Temporal lobe (tissue), 4 donors: ENCODE measurements at places on chromosomes 4 and X. TPM values are rescaled to one million over a fixed set of nuclear protein-coding genes. Genes with fewer than 3 reads are reported as not detected.

The NXF2B gene
- not detected for total RNA-seq

The CCDC110 gene
- 1.7 TPM for total RNA-seq

The FAM9B gene
- total RNA-seq, result not detected

The HTR2C gene
- 1.5 TPM for total RNA-seq

The GAGE12F gene
- not detected for total RNA-seq

The VCX2 gene
- not detected for total RNA-seq

The REELD1 gene
- not detected for total RNA-seq

The HAND2 gene
- total RNA-seq, result not detected

The FAM149A gene
- total RNA-seq, result 30.5 TPM

The FGB gene
- not detected for total RNA-seq

The SSX1 gene
- total RNA-seq, result not detected

The MAGEA12 gene
- not detected for total RNA-seq

The ADH1A gene
- total RNA-seq, result not detected

The ZNF630 gene
- 5.9 TPM for total RNA-seq

The CPLX1 gene
- total RNA-seq, result 2.0 TPM

The PGRMC2 gene
- 37.9 TPM for total RNA-seq

The HPGDS gene
- total RNA-seq, result 0.98 TPM

The F8 gene
- 4.2 TPM for total RNA-seq

The PPP1R2C gene
- total RNA-seq, result not detected

The BMP2K gene
- 37.6 TPM for total RNA-seq

The CACNA1F gene
- not detected for total RNA-seq

The PLP1 gene
- total RNA-seq, result 10.1 TPM

The FOXR2 gene
- total RNA-seq, result not detected

The GABRQ gene
- total RNA-seq, result 1.2 TPM

The NPY2R gene
- 11.8 TPM for total RNA-seq

The TBC1D25 gene
- total RNA-seq, result 11.3 TPM

The TKTL2 gene
- total RNA-seq, result 0.49 TPM

The TLL1 gene
- total RNA-seq, result 0.98 TPM

The DCAF4L1 gene
- total RNA-seq, result under 0.01 TPM

The MRFAP1L1 gene
- total RNA-seq, result 81.1 TPM

The GPR82 gene
- not detected for total RNA-seq

The TRIM2 gene
- total RNA-seq, result 744 TPM

The RBM3 gene
- total RNA-seq, result 105 TPM

The TEX13B gene
- not detected for total RNA-seq

The FGFBP2 gene
- not detected for total RNA-seq

The DUX4 gene
- total RNA-seq, result not detected

The USP26 gene
- total RNA-seq, result not detected

The SLITRK2 gene
- 6.1 TPM for total RNA-seq

The POF1B gene
- under 0.01 TPM for total RNA-seq

The SPINK2 gene
- total RNA-seq, result not detected

The PSAPL1 gene
- under 0.01 TPM for total RNA-seq

The TREX2 gene
- total RNA-seq, result 0.25 TPM

The MAPK10 gene
- 163 TPM for total RNA-seq

The PHKA1 gene
- 2.7 TPM for total RNA-seq

The OFD1 gene
- total RNA-seq, result 18.2 TPM

The SOD3 gene
- under 0.01 TPM for total RNA-seq

The CABS1 gene
- total RNA-seq, result not detected

The TMEM154 gene
- 0.25 TPM for total RNA-seq

The GRPEL1 gene
- 12.3 TPM for total RNA-seq

The CXorf38 gene
- 9.3 TPM for total RNA-seq

The OPRPN gene
- total RNA-seq, result not detected
